Stimulated activated CD4-positive, alpha-beta T cell treated with anti-CD3 and anti-CD28 coated beads, Interleukin-15, amount 100 ng/mL, for 1 hour (primary cell): ENCODE measurements at places on chromosomes 1 and 21.

GRCh38 chr21:38930853-38931252 lies 125.1 kb downstream of the ETS2 start:
- no peak for DNase-seq

DNA sequence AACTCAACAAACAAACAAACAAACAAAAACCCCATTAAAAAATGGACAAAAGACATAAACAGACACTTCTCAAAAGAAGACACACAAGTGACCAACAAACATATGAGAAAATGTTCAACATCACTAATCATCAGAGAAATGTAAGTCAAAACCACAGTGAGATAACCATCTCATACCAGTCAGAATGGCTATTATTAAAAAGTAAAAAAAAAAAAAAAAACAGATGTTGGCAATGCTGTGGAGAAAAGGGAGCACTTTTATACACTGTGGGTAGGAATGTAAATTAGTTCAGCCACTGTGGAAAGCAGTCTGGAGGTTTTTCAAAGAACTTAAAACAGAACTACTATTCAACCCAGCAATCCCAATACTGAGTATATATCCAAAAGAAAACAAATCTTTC lies 94.7 kb downstream of the PLPP3 start:
- DNase-seq = no peak

GRCh38 chr1:234897754-234898454 lies 230.7 kb downstream of the TOMM20 start:
- no peak for DNase-seq

DNA sequence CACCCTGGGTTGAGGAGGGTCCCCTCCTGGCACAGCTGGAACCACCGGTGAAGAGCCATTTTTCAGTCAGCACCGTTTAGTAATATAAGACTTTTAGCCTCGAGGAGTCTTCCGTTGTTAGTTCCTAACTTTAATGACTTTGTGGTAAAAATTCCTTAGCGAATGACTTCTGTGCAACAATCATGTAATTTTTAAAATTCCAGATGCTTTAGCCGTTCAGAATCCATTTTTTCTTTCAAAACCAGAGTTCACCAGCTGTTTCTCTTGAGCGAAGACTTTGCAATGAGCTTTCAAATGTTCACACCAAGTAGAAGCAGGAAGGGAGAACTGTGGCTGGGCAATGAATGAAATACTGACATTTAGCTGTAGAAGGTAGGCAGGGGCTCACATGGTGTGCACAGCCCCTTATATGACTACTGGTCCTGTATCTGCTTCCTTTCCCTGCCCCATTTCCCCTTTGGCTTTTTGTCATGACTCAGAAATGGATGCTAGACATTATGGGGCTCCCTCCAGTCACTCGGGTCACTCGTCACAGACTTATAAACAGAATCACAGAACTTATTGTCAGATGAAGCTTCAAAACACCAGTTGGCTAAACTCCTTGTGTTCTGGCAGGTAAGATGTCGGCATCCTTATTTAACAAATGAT lies 4.1 kb downstream of the DISC1 start:
- no peak for DNase-seq

- DNase-seq = no peak
These were observed 154.6 kb upstream of the LRRC7 start for GRCh38 chr1:69413129-69413528.

DNA sequence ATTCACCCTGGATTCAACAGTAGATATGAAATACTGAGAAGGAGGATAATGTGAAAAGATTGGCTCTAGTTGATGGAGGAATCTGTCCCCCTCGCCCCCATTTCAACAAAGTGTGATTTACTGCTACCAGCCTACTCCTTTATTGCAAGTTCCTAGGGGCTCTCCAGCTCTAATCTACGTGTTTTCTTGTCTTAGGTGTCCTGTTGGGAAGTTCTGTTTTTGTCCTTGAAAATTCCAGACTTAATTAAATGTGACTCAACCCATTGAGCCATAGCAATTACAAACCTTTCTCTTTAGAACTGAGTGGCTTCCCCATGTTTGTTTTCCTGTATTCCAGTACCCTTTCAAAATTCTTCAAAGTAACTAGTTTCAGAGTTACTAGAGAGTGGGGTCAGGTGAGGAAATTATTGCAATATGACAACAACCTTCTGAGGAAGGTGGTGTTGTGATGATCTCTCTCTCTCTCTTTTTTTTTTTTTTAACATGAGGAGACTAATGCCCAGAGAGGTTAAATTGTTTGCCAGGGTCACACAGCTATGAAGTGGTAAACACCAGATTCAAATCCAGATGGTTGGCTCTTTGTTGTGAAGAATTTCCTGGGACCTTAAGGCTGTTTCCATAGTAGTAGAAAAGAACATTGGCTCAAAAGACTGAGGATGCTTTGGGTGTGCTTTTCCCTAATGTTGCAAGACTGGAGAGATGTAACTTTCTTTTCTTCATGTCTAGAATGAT lies 3.5 kb downstream of the RGL1 start:
- no peak for DNase-seq

- DNase-seq = no peak
These were observed 65.0 kb upstream of the PRDX6 start for GRCh38 chr1:173411835-173412742.

DNA sequence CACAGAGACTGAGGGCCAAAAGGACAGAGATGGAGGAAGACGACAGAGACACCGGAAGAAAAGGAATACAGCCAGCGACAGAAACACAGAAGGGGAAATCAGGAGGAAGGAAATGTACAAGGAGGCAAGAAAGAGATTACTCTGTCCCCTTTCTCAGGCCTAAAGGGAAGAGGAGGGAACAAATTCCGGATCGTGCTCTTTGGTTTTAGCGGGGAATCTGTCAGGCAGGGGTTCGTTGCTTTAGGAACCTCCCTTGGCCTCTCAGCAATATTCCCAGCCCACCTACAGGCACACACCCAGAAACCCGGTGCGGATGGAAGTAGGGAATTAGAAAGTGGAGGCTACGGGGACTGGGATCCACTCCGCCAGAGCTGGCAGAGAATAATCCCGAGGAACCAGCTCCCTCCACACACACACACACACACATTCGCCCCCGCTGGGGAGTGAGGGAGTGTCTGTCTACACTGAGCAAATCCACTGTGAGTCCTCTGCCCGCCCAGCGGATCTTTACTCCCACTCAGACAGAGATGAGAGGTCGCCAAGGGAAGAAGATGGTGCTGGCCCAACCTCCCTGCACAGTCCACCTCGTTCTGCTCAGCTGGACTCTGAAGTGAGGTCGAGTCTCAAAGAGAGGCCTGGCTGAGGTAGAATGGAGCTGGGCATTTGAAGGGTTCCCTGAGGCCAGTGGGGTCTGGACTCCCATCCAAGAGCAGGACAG lies 5.7 kb downstream of the TAL1 start:
- no peak for DNase-seq

- no peak for DNase-seq
These were observed 47.9 kb upstream of the GNG4 start for GRCh38 chr1:235697508-235697907.

DNA sequence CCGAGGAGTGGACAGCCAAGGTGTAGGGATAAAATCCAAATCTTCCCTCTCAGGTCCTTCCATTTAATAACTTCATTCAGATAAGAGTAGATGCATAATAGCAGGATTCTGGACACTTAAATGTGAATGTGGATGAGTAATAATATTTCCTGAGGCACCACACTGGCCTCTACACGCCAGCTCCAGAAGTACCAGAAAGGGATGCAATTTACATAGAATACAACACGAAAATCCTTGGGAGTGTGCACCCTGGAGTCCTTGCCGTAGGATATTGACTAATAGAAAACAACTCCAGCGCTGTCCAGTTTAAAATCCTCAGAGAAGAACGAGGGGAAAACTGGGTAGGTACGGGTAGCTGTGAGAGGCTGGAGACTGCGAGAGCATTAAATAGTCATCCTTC lies 6.9 kb downstream of the PLXNA2 start:
- no peak for DNase-seq

DNA sequence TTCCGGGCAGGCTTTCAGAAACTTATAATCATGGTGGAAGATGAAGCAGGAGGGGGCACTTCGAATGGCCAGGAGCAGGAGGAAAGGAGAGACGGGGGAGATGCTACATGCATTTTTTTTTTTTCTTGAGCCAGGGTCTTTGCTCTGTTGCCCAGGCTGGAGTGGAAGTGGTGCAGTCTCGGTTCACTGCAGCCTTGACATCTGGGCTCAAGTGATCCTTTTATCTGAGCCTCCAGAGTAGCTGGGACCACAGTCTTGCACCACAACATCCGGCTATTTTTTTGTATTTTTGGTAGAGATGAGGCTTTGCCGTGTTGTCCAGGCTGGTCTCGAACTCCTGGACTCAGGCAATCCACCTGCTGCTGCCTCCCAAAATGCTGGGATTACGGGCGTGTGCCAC lies 61.6 kb downstream of the SELENOF start:
- no peak for DNase-seq

GRCh38 chr1:150909585-150910180 lies 16.5 kb upstream of the SETDB1 start:
- no peak for DNase-seq

- DNase-seq = no peak
These were observed 1.3 kb downstream of the MAP7D1 start for GRCh38 chr1:36157115-36157903.

DNA sequence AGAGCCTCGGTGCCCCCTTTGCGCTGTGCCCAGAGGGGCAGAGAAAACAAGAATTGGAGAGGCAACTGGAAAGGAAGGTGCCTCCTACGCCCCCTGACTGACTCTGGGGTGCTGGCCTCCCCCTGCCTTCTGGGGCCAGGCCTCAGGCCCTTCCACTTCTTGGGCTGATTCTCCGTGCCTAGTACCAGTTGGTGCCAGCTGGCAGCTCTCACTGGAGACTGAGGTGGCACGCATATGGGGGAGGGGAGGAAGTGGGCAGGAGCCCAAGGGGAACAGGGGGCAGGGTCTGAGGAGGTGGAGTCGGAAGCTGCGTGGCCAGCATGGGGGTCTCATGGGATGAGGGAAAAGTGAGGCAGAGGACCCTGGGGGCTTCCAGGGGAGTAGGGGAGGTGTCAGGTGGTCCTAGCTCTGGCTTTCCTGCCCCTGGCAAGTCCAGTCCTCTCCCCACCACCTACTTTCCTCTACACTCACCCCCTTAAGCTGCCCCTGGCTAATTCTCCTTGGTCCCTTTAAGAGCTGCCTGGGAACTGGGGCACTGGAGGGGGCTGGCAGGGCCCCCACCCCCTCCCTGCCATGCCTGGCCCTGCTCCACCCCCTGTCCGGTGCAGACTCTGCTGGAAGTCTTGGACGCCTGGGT lies 6.5 kb upstream of the SEMA4A start:
- DNase-seq = no peak

GRCh38 chr1:183276386-183277080 lies 90.5 kb downstream of the LAMC2 start:
- DNase-seq = no peak

DNA sequence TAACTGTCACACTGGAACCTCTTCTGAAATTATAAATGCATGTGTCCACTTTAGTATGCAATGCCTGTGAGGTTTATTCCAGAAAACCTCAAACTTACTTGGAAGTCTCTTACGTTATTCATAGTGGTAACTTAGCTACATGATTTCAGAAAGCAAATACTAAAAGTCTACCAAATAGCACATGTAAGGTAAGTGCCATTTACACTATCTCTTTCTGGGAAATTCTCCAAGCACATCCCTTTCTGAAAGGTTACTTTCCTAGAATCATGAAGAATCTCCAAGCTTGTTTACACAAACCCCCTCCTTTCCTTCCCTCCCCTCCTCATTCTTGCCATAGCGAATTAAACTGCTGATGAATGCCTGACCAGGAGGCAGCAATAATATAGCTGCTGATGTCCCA lies 42.5 kb downstream of the RAB3GAP2 start:
- DNase-seq = no peak

DNA sequence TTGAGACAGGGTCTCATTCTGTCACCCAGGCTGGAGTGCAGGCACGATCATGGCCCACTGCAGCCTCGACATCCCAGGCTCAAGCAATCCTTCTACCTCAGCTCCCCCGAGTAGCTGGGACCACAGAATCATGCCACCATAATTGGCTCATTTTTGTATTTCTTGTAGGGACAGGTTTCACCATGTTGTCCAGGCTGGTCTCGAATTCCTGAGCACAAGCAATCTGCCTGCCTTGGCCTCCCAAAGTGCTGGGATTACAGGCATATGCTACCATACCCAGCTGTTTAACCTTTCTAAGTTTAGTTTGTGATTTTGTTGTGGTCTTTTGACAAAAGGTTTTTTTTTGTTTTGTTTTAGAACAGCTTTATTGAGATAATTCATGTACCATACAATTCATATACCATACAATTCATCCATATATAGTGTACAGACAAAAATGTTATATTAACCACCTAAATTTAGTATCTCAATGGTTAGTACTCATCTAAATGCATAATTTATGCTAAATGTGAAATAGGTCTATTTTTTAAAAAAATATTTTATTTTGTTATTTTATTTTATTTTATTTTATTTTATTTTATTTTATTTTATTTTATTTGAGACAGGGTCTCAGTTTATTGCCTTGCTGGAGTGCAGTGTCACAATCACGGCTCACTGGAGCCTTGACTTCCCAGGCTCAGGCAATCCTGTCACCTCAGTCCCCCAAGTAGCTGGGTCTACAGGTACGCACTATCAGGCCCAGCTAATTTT lies 8.9 kb downstream of the ZMPSTE24 start:
- no peak for DNase-seq

DNA sequence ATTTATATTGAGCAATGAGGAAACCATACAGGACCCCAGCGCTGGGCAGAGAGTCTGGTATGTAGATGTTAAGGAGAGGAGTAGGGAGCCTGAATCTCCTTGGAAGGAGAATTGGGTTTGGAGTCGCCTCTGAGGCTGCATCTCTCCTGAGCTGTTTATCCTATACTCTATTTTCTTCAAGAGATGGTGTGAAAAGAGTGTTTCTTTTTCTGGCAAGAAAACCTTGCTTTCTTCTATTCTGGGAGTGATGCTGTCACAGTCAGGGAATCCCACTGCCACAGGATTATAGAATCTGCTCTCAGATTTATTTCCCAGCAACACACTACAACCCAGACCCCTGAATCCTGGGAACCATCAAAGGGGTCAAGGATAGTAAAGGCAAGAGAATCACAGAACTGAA lies 3.3 kb downstream of the LURAP1 start:
- DNase-seq = no peak

- DNase-seq = no peak
These were observed 156.0 kb upstream of the BACE2 start for GRCh38 chr21:41011951-41012366.

DNA sequence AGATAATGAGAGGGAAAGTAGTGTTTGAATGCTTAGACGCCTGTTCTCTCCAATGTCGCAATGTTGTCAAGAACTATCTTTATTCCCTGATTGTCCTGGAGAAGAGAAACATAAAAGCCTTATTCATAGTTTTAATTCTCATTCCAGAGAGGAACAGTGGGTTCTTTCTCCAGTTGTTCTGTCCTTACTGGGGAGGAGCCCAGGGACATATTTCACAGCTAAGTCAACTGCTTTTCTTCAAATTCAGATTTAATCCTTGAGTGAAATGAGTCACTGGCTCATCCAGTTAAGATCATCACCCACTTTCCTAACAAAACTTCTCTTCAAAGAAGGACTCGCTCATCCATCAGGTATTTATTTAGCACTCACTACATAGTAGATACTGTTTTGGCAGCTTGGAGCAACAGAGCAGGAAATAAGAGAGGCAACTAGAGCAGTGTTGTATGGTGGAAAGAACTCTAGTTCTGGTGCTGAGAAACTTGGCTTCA lies 365.7 kb upstream of the USP24 start:
- no peak for DNase-seq

- DNase-seq = no peak
These were observed 5.5 kb downstream of the RIPK4 start for GRCh38 chr21:41761211-41761933.

GRCh38 chr1:21667348-21668231 lies 1.6 kb downstream of the RAP1GAP start:
- no peak for DNase-seq

GRCh38 chr21:37363936-37364335 lies 2.6 kb upstream of the DYRK1A start:
- DNase-seq = no peak
